Stimulated activated CD8-positive, alpha-beta memory T cell treated with anti-CD3 and anti-CD28 coated beads, Interleukin-15, amount 100 ng/mL, for 24 hours (primary cell): ENCODE measurements at places on chromosomes 3 and 15.

DNA sequence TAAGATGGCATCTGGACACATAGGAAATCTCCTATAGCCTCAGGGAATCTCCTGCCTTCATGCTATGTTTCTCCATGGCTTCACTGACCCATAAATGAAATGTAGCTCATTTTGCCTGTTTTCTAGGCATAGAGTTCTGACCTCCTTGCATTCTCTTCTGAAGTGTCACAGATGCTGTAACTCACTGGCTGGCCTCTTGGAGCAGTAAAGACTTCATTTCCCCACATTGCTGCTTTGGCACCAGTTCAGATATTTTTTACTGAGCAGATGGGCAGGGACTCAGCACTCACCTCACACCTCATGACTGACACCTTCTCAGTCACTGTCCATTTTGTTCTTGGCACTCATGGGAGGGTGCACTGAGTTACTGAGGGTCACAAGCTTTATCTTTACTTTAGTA, 286.7 kb upstream of the TGFBR2 start:
- no peak for DNase-seq

DNA sequence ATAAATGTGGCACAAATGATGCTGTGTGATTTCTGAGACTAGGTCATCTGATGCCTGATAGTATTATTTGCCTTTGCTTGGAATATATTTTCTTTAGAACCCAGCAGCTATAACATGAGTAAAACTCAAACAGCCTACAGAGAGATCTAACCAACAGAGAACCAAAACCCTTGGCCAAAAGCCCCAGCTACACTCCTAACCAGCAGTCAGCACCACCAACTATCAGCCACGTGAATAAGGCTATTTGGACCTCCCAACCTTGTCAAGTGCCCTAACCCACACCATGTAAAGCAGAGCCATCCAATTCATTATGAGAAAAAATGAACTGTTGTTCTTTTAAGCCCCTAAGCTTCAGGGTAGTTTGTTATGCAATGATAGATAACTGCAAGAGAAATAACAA, 114.6 kb upstream of the MELTF start:
- DNase-seq: no peak

DNA sequence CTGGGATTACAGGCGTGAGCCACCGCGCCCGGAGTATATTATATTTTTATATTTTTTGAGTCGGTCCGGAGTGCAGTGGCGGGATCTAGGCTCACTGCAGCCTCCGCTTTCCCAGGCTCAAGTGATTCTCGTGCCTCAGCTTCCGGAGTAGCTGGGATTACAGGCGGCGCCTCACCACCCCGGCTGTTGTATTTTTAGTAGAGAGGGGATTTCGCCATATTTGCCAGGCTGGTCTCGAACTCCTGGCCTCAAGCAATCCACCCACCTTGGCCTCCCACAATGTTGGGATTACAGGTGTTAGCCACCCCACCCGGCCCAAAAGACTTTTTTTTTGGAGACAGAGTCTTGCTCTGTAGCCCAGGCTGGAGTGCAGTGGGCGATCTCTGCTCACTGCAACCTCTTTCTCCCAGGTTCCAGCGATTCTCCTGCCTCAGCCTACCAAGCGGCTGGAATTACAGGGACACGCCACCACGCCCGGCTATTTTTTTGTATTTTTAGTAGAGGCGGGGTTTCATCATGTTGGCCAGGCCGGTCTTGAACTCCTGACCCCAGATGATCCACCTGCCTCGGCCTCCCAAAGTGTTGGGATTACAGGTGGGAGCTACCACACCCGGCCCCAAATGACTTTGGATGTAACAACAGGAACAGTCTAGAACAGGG, 1.0 kb downstream of the ZNF589 start:
- DNase-seq: no peak

GRCh38 chr3:33144433-33144832, 30.6 kb downstream of the CRTAP start:
- no peak for DNase-seq

- no peak for DNase-seq
Observed at GRCh38 chr3:42339321-42339720, 71.1 kb downstream of the LYZL4 start.

- no peak for DNase-seq
Observed at GRCh38 chr3:111190518-111190917, 118.9 kb downstream of the NECTIN3 start.
